ENCODE measurements at places on chromosomes 7 and 10.
A peak's percentile ranks its signal among the peaks of the same experiment; 100 is the strongest.

DNA sequence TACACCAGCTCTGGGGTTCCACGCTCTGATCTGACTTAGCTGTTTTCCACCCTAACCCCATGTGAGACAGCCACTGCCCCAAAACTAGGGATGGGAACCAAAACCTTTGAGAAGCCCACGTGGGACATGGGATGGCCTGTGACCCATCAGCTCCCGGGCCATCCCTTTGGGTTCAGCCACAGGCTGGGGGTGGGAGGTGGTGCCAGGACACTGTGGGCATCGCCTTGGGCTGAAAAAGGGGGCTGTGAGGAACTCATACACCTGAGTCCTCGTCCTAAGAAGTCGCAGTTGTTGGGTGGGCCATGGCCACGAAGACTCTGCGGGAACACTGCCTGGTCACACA lies 379.1 kb downstream of the DNAJB6 start:
- no peak for DNase-seq

DNA sequence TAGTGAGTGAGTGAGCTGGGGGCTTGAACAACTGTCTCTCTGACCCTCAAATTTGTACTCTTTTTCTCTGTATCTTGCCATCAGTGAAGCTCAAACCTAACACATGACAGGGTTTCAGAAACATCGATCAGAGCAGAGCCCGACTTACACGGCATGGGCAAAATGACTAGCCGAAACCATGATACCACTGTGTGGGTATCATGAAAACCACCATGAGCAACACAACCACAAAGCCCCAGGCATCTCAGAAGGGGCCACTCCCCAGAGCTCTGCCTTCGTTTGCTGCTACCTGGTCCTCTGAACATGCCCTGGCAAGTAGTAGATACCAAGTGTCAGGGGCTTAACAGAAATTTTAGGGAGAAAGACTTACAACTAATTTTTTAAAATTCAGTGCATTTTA lies 308.5 kb downstream of the WDR11 start:
- no peak for DNase-seq

GRCh38 chr7:83849131-83849530 lies 200.2 kb upstream of the SEMA3E start:
- no peak for DNase-seq

DNA sequence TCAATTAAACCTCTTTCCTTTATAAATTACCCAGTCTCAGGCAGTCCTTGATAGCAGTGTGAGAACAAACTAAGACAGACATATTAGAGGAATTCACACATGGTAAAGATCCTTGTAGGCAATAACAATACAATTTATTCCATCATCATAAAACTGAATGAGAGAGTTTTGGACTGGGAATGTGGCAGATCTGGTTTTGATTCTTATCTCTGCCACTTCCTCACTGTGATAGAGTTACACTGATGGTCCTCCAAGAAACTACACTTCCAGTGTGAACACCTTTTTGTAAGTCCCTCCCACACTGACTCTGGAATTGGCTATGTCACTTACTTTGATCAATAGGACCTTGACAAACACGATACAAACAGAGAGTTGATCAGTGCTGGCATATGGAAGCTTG lies 2.9 kb downstream of the ENO4 start:
- no peak for DNase-seq

GRCh38 chr10:91883549-91884444 lies 25.5 kb downstream of the FGFBP3 start:
- no peak for DNase-seq

GRCh38 chr10:31583293-31583692 lies 264.3 kb downstream of the ZEB1 start:
- no peak for DNase-seq

DNA sequence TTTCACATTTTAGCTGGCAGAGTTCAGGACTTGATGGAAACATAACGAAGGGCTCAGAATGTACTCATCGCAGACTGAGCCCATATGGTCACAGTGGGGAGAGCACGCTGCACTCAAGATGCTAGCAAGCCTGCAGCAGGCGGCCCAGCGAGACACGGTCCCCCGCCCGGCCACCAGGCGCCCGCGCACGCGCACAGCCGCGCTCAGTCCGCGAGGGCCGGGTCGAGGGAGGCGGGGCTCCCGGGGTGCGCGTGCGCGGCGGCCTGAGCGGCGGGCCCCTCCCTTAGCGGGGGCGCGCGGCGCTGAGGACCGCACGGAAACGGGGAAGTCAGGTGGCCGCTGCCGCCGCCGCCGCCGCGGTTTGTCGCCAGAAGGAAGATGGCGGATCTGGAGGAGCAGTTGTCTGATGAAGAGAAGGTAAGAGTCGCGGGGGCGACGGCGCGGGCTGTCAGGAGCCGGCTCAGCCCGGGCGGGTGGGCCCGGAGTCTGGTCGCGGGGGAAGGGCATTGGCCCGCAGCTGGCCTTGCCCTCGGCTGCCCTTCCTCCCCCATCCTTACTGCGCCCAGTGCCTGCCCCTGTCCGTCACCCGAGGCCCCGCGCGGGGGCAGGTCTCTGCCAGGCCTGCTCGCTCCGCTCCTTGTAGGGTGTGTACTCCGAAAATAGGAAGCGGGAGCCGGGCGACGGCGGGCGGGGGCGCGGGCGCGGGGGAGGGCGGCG lies at the start of gene CAPZA2:
Gene CAPZA2, plus strand, starts transcription at position 354 of the 717 bp plus-strand sequence. Its CDS starts 25 bp downstream, at position 379.
- DNase-seq: peak; percentile 100

DNA sequence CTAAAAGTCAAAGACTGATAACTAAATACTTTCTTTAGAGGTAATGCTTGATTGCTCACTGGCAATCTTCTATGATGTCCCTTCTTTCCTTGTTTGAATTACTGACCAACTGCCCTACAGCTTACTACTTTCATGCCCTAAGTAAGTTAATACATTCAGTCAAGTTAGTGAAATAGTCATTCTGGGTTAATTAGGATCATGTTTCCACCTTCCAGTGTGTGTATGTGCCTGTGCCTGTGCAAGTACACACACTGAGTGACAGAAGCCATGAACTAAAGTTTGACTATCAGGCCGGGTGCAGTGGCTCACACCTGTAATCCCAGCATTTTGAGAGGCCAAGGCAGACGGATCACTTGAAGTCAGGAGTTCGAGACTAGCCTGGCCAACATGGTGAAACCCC lies 187.9 kb downstream of the CACNA2D1 start:
- no peak for DNase-seq
